NCI-H2171 (cell line): ENCODE measurements at places on chromosomes 5 and 9.

GRCh38 chr5:143041-143440 is 48.3 kb upstream of the LRRC14B start:
- DNase-seq: no peak

- no peak for DNase-seq
These were observed 480 bp upstream of the CCDC69 start for GRCh38 chr5:151224372-151224771.

GRCh38 chr5:45376417-45376816 is 319.8 kb downstream of the HCN1 start:
- DNase-seq: no peak

GRCh38 chr9:107489687-107490605 is at the start of gene KLF4:
TSS of gene KLF4 (minus strand) at chr9:107489769. CDS start at chr9:107489172, 597 bp downstream.
- DNase-seq: peak; percentile 95

GRCh38 chr5:63960646-63961045 is 1.6 kb downstream of the HTR1A start:
- no peak for DNase-seq

DNA sequence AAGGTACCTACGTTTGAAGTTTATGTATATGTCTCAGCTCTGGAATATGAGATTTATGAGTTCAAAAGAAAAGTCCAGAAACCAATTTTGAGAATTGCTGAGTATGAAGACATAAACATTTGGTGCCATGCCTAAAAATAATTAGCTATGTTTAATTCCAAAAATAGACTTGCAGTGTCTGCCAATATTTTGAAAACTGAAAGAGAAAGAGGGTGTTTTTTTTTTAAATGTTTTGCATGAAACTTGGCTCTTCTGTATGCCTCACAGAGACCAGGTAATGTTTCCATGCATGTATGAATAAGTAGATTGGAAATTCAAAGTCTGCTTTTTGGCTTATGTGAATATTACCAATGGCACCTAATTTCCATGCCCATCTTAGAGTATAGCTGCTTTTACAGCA is 634.4 kb upstream of the C9orf72 start:
- DNase-seq: no peak

DNA sequence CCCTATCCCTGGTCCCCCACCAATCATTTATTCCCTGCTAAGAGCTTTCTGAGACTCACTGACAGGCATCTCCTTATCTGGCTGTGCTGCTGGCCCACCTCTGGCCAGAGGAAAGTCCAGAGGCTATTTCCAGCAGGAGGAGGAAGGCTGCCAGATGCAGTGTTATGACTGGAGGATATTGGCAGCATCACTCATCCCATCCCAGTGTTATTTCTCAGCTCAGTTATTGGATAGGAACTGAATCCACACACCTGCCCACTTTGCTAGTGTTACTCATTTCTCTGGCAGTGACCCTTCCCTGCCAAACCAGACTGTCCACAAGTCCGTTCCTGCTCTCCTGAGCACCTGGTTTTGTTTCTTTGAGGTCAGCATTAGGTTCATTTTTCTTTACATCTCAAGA is 228.2 kb downstream of the GRIA1 start:
- DNase-seq: no peak

- no peak for DNase-seq
These were observed 50.1 kb downstream of the JAKMIP2 start for GRCh38 chr5:147732291-147732883.

DNA sequence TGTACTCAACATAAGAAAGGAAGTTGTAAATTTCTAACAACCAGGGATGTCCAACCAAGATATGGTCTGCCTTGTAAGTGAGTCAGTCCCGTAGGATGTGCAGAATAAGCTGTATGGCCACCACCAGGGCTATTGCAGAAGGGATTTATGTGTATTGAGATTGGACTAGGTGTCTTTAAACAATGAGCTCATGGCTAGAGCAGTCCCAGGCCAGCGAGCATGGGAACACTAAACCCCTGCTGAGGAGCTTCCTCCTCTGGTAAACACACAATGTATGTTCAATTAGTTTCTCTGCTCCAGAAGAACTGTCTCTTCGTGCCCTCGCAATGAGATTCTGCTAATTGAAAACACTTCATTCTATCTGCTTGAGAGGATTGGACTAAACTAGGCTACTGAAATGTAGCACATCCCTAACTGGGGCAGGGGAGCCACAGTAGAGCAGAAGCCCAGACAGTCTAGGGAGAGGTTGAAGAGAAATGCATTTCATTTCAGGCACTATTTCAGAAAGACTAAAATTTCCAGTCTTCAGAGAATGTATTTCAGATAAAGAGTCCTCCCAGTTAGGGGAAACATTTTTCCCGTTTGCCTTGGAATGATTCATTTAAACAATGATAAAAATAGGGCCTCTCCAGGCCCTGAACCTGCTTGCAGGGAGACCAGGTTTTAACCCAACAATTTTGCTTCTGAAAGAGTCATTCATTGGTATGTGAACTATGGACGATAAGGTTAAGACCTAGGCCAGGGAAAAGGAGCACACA is 154.7 kb downstream of the FAM114A2 start:
- DNase-seq: no peak

- DNase-seq: no peak
These were observed 242.6 kb downstream of the HSPA4 start for GRCh38 chr5:133294380-133294779.

- DNase-seq: peak; percentile 3
These were observed 271.3 kb upstream of the DMAC1 start for GRCh38 chr9:8070779-8071444.
